ENCODE measurements at places on chromosomes 7 and 10.
A peak's percentile ranks its signal among the peaks of the same experiment; 100 is the strongest.

GRCh38 chr10:100817268-100817839 lies 72.0 kb downstream of the PAX2 start:
- DNase-seq: no peak

DNA sequence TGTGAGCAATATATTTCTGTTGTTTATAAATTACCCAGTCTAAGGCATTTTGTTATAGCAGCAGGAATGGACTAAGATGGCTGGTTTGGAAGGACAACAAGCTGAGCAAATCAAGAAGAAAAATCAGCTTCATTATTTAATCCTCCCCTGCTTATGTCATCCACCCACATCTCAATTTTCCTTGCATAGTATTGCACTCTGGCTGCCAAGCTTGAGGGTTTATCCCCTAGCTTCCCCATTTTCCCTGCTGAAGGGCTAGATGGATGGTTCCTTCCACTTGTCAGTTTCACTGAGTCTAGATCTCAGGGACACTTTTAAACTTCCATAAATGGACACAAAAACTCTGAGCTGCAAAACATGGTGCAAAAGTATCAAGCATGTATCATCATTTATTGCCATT lies 75.2 kb upstream of the LAMB4 start:
- DNase-seq: no peak

DNA sequence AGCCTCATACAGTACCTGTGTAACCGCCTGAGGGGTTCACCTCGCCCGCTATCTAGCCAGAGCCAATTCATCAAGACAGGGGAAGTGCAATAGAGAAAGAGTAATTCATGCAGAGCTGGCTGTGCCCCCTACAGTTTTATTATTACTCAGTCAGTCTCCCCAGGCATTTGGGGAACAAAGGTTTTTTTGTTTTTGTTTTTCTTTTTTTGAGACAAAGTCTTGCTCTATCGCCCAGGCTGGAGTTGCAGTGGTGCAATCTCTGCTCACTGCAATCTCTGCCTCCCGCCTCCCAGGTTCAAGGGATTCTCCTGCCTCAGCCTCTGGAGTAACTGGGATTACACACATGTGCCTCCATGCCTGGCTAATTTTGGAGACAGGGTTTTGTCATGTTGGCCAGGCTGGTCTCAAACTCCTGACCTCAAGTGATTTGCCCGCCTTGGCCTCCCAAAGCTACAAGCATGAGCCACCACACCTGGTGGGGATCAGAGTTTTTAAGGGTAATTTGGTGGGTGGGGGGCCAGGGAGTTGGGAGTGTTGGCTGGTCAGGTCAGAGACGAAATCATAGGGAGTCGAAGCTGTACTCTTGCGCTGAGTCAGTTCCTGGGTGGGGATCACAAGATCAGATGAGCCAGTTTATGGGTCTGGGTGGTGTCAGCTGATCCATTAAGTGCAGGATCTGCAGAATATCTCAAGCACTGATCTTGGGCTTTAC lies 116.5 kb downstream of the MARCHF5 start:
- no peak for DNase-seq

DNA sequence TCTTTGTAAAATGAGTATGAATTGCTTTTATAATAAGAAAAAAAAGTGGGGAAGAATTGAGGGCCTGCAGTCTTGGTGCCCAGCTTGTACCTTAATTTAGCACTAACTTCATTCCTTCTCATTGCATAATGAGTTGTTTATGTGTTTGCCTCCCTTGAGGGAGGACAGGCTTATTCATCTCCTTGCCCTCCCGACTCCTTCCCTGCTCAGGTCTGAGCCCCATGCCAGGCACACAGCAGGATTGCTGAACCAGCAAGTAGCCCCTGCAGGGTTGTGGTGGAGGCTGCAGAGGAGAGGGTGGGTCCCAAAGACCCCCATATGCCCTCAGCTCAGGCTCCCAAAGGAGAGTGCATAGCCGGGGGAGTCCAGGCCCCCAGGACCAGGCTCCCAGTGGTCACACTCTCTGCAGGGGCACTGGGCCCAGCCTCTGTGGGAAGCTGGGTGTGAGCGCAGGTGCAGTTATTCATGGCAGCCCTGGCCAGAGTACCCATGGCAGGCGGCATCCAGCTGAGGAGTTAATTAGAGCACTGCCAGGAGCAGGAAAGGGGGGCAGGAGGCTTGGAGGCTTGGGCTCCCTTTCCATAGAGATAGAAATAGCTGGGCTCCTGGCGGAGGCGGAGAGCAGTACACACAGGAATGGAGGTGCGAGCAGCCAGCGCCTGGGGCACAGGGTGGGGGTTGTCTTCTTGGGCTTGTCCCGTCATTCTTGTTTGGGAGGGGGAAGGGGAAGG lies 28.2 kb upstream of the GOLGA7B start:
- DNase-seq: no peak

- DNase-seq: no peak
Measured at GRCh38 chr10:25082276-25083204, 66.1 kb downstream of the THNSL1 start.

DNA sequence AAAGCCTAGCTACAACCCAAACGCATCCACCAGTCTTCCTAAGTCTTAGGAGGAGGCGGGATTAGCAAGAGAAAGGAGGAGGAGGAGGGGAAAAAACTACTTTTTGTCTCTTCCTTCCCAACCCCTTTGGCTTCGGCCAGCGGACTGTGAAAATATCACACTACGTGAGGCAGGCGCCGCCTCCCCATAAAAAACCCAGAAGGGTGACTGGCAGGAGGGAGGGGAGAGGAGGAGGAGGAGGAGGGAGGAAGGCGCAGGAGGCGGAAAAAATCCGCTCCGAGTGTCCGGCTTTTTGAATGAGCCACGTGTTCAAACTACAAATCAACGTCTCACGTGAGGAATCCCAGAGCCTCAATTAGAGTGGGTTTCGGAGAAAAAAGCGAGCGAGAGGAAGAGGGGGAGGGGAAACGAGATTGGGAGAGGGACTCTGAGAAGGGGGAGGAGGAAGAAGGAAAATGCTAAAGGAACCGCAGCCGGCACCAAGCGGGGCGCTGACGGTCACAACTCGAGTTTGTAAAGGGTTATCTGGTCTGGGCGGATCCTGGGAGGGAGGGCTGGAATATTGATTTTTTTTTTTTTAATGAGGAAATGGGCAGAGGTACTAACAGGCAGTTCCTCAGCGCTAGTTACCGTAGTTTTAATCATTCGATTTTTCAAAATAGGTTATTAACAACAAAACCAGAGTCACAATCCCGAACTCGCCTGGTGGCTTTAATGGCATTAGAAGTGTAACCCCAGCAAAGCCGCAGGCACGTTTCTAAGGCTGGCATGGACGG lies at the start of gene IGF2BP3:
TSS of gene IGF2BP3 (minus strand) at position 162 of the 776 bp plus-strand sequence. CDS start 381 bp downstream, outside the sequence.
- no peak for DNase-seq

DNA sequence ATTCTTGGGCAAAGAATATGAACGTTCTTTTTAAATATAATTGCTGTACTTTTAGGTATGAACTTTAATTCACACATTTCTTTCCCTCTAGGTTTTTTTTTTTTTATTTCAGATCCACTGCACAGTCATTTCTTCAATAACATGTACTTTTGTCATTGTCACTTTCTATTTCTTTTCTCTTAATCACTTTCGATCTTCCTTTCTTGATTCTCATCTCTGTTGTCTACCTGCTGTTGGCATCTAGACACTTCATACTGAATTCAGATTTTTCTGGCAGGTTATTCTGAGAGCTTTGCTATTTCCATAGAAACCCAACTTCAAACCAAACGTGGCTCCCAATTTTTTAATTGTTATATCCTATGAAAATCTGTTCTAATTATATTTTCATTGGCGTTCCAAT lies 211.7 kb upstream of the KLF6 start:
- DNase-seq: no peak

DNA sequence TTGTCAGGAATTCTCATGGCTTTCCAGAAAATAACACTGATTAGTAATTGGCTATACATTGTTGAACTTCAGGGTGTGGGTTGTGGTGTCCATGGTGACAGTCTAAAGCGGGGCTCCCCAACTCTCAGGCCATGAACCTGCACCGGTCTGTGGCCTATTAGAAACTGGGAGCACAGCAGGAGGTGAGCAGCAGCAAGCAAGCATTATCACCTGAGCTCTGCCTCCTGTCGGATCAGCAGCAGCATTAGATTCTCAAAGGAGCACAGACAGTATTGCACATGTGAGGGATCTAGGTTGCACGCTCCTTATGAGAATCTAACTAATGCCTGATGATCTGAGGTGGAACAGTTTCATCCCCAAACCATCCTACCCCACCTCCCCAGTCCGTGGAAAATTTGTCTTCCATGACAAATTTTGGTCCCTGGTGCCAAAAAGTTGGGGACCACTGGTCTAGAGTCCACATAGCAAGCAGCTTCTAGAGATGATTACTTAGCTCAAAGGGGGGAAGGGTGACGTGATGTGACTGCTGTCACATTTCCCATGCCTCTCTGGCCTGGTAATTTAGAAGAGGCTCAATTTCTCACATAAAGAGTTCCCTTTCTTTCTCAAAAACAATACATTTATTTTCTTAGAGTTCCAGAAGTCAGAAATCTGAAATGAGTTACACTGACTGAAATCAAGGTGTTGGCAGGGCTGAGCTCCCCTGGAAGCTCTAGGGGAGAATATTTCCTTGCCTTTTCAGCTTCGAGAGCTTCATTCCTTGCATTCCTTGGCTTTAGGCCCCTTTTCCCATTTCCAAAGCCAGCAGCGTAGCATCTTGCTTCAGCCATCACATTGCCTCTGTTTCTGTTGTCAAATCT lies 17.6 kb upstream of the FAM221A start:
- no peak for DNase-seq

DNA sequence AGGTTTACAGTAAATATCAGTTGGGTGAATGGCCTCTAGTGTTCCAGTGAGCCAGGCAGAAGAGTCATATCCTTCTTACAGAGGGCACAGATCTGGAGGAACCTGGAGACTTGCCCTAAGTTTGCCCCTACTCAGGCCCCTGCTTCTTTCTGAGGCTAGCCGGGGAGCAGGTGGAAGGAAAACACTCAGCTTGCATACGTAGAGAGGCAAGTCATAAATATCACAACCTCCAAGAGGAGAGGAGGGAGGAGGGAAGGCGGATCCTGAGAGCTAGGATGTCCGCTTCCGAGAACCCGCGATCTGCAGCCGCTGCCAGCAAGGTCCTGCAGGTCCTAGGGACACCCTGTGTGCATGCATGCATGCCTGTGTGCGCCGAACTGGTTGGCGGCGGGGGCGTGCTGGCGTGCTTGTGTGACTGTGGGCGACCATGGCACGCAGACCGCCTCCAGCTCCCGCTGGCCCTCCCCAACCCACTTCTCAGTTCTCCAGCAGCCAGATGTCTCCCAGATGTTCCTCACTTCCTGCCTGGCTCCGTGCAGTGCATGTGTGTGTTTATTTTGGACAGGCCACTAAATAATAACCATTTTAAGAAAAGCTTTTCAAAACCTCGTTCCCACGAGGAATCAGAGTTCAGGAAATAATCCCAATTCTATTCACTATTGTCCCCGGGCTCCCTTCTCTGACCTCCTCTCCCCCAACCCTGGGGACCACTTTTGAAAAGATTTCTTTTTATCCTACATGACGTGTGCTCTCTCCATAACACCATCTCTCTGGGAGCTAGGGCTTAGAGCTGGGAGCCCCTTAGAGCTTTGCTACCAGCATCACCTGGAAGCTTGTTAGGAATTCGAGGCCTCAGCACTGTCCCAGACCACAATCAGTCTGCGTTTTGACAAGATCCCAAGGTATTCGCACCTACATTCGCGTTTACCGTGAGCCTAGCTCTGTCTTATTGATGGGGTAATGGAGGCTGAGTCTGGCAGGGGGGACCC lies 32.4 kb downstream of the UNC5B start:
- DNase-seq: no peak

- no peak for DNase-seq
Measured at GRCh38 chr7:98387544-98388226, 13.2 kb downstream of the BAIAP2L1 start.

- DNase-seq: no peak
Measured at GRCh38 chr7:67854221-67855178, 857.9 kb downstream of the TYW1 start.

DNA sequence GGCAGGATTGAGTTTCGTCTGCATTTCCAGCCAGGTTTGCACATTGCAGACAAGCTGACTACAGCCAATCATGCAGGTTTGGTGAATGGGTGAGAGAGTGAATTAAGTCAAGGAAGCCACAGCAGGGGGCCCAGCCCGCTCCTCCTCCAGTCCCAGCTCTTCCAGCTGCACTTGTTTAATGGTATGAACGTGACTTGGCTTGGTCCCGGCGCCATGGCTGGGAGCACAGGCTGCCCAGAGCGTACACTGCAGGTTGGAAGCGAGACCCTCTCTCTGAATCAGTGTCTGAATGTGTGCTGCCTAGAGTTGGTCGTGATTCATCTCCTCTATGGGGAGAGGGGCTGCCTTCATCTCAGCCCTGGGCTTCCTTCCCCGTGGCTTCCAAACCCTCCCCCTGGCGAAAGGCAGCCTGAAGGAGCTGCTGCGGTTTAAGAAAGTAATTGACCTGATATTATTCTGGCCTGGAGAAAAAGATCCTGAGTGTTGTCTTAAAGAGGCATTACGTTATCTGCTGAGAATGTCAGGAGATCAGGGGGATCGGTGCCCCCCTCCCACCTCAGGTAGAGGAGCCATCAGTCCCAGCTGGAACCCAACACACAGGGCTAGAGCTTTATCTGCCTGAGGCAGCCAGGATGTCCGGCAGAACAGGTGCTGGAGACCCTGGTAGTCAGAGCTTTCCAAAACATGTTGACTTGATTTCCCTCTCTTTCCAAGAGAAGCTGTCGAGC lies 132.1 kb downstream of the COL26A1 start:
- DNase-seq: no peak

DNA sequence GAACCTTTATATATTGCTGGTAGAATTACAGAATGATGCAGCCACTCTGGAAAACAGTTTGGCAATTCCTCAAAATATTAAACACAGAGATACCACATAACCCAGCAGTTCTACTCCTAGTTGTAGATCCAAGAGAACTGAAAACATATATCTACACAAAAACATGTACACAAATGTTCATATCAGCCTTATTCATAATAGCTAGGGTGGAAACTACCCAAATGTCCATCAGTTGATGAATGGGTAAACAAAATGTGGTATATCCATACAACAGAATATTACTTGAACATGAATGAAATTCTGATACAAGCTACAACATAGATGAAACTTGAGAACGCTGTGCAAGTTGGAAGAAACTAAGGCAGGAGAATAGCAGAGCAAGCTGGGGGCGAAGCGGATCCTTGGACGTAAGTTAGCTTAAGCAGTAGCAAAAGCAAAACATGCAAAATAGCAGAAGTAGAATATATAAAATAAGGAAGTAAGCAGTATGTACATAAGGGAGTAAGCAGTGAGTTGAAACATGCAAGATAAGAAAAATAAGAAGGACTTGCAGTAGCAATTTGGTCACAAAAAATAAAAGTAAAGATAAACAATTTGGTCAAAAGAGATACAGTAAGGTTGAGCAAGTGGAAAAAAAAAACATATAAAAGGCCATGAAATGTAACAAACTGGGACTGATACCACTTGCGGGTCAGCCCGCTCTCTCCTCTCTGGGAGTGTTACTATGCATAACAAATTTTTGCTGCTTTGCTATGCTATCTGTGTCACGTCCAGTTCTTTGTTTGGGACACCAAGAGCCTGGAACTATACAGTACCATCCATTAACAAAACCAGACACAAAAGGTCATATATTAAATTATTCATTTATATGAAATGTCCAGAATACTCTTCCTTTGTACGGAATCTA lies 18.0 kb upstream of the HILPDA start:
- DNase-seq: no peak

GRCh38 chr10:122342293-122343134 lies 32.0 kb upstream of the PLEKHA1 start:
- DNase-seq: peak; percentile 40
